Spleen (tissue), 13 donors: ENCODE measurements at places on chromosomes 3 and 15. TPM values are rescaled to one million over a fixed set of nuclear protein-coding genes. Genes with fewer than 3 reads are reported as not detected.

DNA sequence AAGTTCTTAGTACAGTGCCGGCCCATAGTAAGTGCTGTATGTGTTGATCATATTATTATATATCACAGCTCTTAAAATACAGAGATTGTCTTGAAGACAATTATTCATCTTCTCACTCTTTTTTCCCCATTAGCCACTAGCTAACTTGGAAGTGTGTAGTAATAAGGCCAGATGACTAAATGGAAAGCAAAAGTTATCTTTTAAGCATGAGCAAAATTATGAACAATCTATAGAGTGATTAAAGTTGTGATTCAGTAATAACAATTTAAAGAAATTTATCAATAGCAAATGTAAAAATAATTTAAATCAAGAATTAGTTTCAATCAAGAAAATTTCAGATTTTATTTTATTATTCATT, 630.9 kb upstream of the TBL1XR1 start:
- no peaks in the 10 kb centered on the region for H3K27me3 ChIP-seq
- no peak overlapping the region for H3K4me3 ChIP-seq
- DNase-seq = no peak
- no peak overlapping the region for H3K27ac ChIP-seq
- no peaks in the 10 kb centered on the region for H3K4me1 ChIP-seq
- no peaks in the 10 kb centered on the region for H3K36me3 ChIP-seq

DNA sequence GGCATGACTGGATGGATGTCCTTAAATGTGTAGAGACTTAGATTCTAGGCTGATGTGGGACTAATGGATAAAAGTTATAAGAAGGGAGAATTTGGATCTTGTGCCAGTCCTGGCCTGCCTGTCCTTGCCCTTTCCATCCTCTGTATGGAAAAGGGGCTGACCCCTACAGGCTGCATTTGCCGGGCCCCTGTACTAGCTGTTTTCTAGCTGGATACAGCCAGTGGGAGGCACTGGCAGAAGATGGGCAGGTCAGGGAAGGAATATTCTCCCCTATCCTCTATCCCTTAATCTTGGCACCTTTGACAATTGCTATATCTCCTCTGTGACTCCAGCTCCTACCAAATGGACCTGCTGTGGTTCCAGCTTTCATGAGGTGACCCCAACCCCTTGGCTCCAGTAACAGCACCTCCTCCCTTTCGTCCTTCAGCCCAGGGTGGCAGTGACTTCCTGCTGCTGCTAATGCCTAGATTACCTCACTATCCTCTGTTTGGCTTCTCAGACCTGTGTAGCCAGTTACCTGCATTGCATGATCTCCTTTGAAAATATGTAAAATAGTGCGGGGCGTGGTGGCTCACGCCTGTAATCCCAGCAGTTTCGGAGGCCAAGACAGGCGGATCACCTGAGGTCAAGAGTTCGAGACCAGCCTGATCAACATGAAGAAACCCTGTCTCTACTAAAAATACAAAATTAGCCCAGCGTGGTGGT, 6.2 kb upstream of the TNFAIP8L3 start:
- DNase-seq = no peak
- H3K36me3 ChIP-seq = no peaks in the 10 kb centered on the region
- peaks cover 6% of the 10 kb centered on the region for H3K27me3 ChIP-seq

Gene CHMP2B
- 18.0 TPM for polyA plus RNA-seq

Gene SLC6A11
- 0.35 TPM for polyA plus RNA-seq

Gene CHL1
- 6.7 TPM for polyA plus RNA-seq

Gene MAP4
- polyA plus RNA-seq = 25.0 TPM
